ENCODE measurements at places on chromosomes 1 and 21.

GRCh38 chr1:92990828-92991227, 29.6 kb upstream of the DIPK1A start:
- DNase-seq: no peak

DNA sequence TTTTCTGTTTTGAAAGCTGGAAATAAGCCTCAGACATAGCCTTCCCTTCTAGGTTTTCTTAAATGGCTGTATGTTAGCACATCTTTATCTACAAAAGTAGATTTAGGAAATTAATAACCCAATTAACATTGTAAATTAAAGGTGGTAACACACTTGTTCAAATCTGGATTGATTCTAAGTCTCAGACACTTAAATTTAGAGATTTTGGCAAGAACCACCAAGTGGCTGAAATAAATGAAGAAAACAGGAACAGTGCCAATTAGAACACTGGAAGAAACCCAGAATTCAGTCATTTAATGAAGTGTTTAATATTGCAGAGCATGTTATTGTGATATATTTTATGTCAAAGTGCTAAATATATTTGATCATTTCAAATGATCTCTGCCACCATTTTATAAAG, 628.2 kb downstream of the USP25 start:
- DNase-seq: no peak

DNA sequence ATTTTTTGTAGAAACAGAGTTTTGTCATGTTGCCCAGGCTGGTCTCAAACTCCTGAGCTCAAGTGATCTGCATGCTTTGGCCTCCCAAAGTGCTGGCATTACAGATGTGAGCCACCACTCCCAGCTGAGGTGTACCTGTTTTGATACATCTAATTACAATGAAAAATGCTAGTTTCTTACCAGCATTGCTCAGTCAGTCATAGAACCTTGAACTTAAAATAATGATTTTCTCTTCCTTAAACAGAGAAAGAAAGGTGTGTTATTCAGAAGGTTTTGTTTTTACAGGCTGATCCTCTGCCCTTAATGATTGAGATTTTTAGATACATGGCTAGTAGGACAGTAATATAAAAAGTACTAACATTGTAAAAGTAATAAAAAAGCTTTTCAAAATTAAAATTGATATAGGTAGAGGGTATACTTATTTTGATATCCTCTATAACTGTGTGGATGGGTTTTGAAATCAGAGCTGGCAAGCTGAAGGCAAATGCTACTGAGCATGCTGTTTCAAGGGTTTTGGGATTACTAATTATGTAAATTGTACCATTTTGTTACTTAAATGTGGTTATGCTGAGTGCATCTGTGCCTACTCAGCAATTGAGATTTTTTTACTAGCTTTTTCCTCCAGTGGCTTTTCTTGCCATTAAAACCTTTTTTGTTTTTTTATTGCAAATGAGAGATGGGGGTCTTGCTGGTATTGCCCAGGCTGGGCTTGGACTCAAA, 16.1 kb downstream of the PRRC2C start:
- no peak for DNase-seq

GRCh38 chr21:30760776-30761175, 5.5 kb upstream of the KRTAP21-1 start:
- no peak for DNase-seq

DNA sequence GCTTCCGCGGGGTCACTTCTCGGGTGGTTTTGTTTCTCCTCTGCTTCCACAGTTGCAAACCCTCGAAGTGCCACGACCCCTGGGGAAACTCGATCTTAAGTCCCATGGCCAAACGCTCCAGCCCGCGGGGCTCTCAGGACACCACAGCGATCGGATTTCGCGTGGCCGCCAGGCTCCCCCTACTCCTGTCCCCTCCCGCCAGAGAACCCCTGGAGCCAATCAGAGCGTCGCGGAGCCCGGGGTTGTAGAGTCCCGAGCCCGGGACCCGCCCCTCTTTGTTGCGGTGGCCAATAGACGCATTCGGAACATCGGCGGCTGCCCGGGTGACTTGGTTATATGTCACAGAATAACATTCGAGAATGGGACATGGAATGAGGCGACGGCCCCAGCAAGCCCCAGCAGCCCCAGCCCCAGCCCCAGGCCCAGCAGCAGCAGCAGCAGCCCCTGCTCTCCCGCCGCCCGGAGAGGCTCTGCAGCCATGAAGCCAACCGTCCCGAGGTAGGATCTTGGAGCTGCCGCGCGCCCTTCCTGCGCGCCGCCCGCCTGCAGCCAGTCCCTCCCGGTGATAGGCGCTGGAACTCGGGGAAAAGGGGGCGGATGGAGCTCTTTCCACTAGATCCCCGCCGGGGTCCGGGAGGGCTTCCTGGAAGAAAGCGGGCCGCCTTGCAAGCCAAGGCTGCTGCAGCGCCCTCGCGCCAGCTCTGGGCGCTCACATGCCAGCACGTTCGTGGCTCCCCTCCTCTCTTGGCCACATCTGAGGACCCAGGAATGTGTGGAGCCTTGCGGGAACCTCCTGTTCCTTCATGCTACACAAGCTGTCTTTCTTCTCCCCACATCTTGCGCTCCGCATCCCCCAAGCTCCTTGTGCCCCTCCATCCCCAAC, at the start of gene VASH2:
Gene VASH2, plus strand, starts transcription at position 299 of the 883 bp plus-strand sequence. CDS start 1,002 bp downstream, outside the sequence.
- no peak for DNase-seq

All from cortex of kidney (tissue), 1 donor.